Left renal cortex interstitium (tissue), 4 donors: ENCODE measurements at places on chromosomes 13 and 19.

GRCh38 chr19:56727677-56728076 lies 56.1 kb upstream of the ZNF835 start:
- DNase-seq, result no peak

GRCh38 chr13:36082396-36082795 lies 48.8 kb downstream of the DCLK1 start:
- no peak for DNase-seq

- DNase-seq, result no peak
These were observed 625.7 kb upstream of the PCDH9 start for GRCh38 chr13:67855741-67856238.

GRCh38 chr19:56111601-56112312 lies 9.3 kb downstream of the ZNF787 start:
- no peak for DNase-seq

DNA sequence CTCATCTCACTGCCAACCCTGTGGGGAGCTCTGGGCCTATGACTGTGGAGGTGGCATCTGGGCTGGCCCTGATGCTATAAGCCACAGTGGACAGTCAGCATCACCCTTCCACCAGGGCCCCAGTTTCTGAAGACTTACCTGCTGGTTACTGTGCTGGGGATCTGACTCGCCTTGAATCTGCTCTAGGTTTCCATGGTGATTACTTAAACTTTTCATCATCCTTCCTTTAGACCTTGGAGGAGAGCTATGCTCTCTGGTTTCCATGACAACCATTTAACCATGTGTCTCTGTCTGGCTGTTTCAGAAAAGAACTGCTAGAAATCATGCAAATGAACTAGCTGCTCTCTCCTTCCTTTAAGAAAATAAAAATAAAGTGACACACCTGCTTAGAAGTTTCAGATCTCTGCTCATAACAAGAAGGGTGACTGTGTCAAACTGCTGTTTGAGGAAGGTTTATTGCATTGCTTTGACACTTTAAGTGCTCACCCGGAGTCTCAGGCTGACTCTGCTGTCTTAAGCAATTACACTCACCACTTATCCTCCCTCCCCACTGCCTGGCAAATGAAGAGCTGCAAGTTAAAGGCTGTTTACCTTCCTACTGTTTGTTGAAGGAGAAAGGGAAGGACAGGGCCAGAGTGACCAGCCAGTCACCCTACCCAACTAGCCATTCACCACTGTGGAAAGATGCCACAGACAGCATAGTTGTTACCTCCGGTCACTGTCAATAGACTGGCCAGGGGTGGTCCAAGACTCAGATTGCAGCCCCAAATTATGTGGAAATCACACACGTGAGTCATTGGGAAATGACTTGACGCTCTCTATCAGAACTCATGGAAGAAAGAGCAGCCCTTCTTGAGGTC lies 87.6 kb downstream of the HSPH1 start:
- no peak for DNase-seq

DNA sequence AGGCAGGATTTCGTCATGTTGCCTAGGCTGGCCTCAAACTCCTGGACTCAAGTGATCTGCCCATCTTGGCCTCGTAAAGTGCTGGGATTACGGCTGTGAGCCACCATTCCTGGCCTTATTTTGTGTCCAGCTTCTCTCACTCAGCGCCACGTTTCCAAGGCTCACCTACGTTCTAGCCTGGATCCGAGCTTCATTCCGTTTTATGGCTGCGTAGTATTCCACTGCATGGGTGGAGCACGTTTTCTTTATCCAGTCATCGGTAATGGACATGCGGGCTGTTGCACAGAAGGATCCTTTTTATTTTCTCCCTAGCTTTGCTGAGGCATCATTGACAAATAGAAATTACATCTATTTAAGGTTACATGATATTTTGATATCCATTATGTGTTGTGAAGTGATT lies 16.6 kb downstream of the ADGRL1 start:
- no peak for DNase-seq

- DNase-seq, result no peak
These were observed 16.6 kb downstream of the PPP2R1A start for GRCh38 chr19:52206481-52206880.

DNA sequence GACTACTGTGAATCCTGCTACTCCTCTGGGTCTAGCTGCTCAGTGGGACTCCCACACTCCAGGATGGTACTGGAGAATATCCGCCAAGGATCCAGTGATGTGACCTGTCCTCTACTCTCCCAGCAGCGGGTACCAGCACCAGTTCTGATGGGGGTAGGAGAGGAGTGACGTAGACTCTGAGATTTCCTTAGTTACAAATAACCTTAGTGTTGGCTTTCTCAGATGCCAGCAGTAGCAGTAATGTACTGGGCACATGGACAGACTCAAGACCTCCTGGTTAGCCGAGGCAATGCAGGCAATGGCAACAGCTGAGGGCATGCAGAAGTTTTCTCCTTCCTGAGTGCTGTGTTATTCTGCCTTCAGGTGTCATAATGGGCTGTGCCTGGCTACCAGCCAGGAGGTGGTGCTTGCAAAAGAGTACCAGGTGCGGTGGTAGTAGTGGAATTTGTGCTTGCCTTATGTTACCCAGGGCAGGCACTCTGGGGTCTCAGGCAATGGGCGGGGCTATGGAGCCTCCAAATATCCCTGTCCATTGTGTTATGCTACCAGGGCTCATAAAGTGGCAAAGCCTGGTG lies 105.3 kb upstream of the KLF5 start:
- no peak for DNase-seq

- DNase-seq, result no peak
These were observed 15.6 kb upstream of the SLC39A3 start for GRCh38 chr19:2755448-2755705.

DNA sequence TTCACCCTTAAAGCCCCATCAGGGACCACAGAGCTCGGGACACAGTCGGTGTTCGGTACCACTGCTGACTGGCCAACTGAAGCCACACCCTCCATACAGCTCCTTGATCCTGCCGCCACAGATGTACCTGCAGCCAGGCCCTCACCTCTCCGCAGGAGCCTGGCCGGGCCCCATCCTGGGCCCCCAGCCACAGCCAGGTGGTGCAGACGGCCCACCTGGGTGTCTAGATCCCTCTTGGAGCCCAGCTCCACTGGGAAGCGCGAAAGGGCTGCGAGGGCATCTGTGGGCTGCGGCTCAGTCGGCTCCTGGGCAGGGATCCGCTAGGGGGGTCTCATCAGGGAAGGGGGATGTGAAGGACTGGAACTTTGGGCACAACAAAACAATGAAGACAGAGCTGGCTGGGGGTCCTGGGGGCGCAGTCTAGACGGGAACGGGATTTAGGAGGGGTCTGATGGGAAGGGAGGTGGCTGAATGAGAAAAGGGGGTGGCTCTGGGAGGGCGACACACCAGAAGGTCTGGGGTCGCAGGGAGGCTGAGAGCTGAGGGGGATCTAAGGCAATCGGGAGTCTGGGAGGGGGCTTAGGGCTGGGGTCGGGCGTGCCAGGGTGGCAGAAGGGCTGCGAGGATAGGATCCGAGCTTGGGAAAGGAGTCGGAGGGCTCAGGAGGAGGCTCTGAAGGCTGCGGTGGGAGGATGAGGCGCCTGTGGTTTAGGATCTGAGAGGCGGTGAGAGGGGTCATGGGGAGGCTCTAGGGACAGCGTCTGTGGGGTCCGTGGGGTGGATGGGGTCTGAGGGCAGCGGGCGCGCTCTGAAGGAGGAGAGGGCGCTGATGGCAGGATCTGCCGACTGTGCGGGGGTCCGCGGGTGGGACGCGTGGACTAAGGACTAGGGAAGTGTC lies 15.8 kb downstream of the PRODH2 start:
- no peak for DNase-seq

GRCh38 chr13:28531077-28531844 lies 36.3 kb upstream of the FLT1 start:
- DNase-seq, result no peak

- no peak for DNase-seq
These were observed 45.5 kb upstream of the ZNF91 start for GRCh38 chr19:23440791-23441190.

DNA sequence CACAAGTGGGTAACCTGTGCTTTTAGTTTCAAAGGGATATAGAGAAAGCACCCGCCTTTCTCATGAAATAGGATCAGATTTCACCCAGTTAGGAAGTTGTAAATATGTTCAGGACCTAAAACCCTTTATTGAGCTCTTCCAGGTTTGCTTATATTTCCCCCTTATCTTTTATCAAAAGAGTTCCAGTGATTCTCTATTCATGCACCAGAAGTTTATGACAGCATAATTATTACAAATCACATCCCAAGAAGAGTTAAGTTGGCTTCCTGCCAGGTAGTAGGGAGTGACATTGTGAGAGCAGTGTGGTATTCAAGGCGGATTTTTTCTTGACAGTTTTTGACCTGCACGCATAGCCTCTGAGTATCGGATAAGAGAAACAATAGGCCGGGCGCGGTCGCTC lies 190.3 kb downstream of the STK24 start:
- no peak for DNase-seq

DNA sequence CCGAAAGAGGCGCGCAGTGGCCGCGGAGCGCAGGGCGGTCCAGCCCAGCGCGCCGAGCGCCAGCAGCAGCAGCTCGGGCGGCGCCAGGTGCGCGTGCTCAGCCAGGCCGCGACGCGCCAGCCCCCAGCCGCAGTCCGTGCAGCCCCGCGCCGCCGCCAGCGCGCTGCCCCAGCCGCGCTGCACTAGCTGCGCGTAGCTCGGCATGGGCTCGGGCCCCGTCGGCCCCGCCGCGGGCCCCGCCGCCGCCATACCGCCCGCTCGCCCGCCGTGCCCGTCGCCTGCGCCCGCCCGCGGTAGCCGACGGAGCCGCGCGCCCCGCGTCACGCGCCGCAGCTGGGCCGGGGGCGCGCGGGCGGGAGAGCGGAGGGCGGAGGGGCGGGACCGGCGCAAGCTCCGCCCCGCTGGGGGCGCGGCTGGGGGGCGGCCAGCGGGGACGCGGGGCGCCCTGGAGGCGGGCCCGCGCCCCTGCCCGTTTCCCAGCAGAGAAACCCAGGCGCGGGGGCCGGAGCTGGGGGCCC lies at the start of gene CERS1:
TSS of gene CERS1 (minus strand) at position 335 of the 518 bp plus-strand sequence. CDS start at position 249, 86 bp downstream.
- no peak for DNase-seq
